Ascending aorta (tissue), 2 donors: ENCODE measurements at places on chromosomes 2 and 18. TPM values are rescaled to one million over a fixed set of nuclear protein-coding genes. Genes with fewer than 3 reads are reported as not detected.

The ARMC9 gene
- total RNA-seq: 3.3 TPM

The SERPINB10 gene
- total RNA-seq: not detected

The INPP5D gene
- 21.7 TPM for total RNA-seq

GRCh38 chr2:217838409-217838831, 164.4 kb downstream of the TNS1 start:
- peak overlapping the region; percentile 75 for H3K27ac ChIP-seq
- no peak overlapping the region for H3K4me3 ChIP-seq
- no peak for DNase-seq
- peaks cover 31% of the 10 kb centered on the region for H3K4me1 ChIP-seq
- H3K27me3 ChIP-seq: no peaks in the 10 kb centered on the region

DNA sequence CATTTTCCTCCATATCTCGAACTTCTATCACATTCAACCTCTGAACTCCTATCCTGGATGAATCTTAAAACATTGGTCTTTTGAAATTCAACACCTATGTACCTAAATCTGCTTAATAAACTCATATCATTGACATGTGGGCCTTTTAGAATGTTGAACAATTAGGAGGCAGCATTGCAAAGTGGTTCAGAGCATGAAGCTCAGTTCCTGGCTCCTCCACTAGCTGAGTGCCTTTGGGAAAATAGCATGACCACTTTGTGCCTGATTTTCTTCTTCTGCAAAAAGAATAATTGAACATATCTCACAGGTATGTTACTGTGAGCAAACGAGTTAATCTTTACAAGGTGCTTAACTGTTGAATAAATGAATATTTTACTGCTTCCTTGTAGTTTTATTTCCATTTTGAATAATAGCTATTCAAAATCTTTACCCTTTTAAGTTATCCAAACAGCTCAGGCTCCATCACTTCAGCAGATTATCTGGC, 14.3 kb upstream of the ITPRID2 start:
- no peak overlapping the region for H3K27ac ChIP-seq
- H3K4me3 ChIP-seq: no peak overlapping the region
- H3K36me3 ChIP-seq: no peaks in the 10 kb centered on the region

DNA sequence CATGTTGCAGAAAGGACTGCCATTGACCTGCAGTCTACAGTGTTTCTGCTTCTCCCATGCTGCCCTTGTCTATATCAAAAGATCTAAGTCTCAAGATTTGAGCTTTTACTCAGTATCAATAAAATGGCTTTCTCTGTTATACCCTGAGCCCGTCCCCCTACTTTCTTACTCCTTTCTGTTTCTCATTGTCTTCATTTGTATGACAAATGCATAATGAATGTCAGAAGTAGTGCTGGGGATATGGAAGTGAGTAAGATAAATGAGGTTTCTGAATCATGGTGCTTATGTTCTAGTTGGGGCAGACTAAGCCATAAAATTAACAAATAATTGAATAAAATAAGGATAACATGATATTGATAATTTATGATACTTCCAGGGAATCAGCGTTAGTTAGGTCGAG, 128.6 kb downstream of the PARD3B start:
- no peak for DNase-seq
- H3K4me3 ChIP-seq: no peak overlapping the region
- no peak overlapping the region for H3K27ac ChIP-seq
- H3K27me3 ChIP-seq: no peaks in the 10 kb centered on the region
- no peaks in the 10 kb centered on the region for H3K36me3 ChIP-seq

GRCh38 chr2:74373221-74373676, 6.9 kb downstream of the DCTN1 start:
- H3K4me1 ChIP-seq: peaks cover 13% of the 10 kb centered on the region
- no peak overlapping the region for H3K27ac ChIP-seq
- H3K4me3 ChIP-seq: no peak overlapping the region
- DNase-seq: peak; percentile 25
- peaks cover 51% of the 10 kb centered on the region for H3K36me3 ChIP-seq

DNA sequence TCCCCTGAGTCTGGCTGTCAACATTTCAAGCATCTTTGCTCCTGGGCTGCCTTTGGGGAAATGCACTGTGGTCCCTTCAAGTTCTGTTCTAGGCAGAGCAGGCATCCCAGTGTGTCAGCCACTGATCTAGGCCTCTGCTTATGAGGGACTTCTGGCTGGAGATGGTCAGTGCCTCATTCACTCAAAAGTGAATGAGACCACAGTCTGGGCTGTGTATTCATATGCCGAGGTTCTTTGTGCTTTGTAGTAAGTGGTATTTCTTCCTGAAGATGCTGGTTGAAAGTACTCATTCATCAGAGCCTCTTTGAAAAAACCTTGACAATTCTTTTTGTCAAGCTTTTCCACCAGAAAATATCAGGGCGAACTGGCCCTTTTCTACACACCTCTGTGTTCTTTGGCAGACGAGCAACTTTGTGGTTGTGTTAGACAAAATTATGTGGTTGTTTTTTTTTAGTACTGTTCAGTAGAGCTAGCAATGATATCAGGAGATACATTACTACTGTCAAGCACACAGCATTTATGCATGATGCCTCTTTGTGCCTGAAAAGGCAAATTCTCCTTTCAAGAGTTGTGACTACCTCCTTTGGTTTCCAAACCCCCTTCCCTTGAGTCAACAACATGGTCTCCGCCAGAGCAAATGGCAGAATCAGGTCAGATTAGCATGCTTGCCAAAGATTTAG, 510.9 kb upstream of the NRP2 start:
- no peaks in the 10 kb centered on the region for H3K4me1 ChIP-seq
- H3K36me3 ChIP-seq: no peaks in the 10 kb centered on the region
- no peak overlapping the region for H3K27ac ChIP-seq
- DNase-seq: no peak
- no peaks in the 10 kb centered on the region for H3K27me3 ChIP-seq

- H3K27ac ChIP-seq: no peak overlapping the region
- DNase-seq: no peak
- no peaks in the 10 kb centered on the region for H3K4me1 ChIP-seq
- no peaks in the 10 kb centered on the region for H3K36me3 ChIP-seq
- no peak overlapping the region for H3K4me3 ChIP-seq
- no peaks in the 10 kb centered on the region for H3K27me3 ChIP-seq
Measured at GRCh38 chr2:47620770-47621437, 162.0 kb upstream of the MSH6 start.
